ENCODE measurements at places on chromosomes 2 and 18. TPM values are rescaled to one million over a fixed set of nuclear protein-coding genes. Genes with fewer than 3 reads are reported as not detected.

Gene SPR
- total RNA-seq = 22.0 TPM

Gene ACKR3
- total RNA-seq = 52.4 TPM

Gene CNTNAP5
- not detected for total RNA-seq

Gene CD28
- total RNA-seq = 0.22 TPM

Gene RAPGEF4
- 8.1 TPM for total RNA-seq

Gene TTC31
- 36.5 TPM for total RNA-seq

Gene STEAP3
- 8.2 TPM for total RNA-seq

Gene PLA2R1
- total RNA-seq = 11.1 TPM

Gene SIX3
- not detected for total RNA-seq

Gene OXER1
- 1.1 TPM for total RNA-seq

Gene LRRC30
- not detected for total RNA-seq

Gene SERPINB3
- not detected for total RNA-seq

Gene SMAD7
- total RNA-seq = 35.5 TPM

Gene AQP12A
- not detected for total RNA-seq

All from tibial nerve (tissue), 4 donors.